ENCODE measurements at places on chromosomes 6 and 20.

DNA sequence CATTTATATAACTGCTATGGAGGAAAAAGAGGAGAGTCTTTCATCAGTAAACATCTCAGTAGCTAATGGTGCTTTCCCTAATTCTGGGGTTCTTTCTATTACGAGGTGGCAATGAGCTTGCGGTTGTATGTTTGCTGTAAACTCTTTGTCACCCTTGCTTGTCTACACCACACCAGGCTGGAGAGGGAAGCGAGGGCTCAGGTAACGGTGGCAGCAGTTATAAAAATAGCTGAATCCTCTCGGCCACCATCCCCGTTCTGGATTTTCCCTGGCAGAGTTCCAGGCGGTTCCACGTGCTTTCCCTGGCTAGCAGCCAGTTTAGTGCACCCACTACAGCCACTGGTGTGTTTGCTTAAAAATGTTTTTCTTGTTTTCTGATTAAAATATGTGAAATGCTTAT is 39.0 kb downstream of the MAS1 start:
- no peak for DNase-seq

- DNase-seq, result no peak
These were observed 1.9 kb downstream of the PLCB1 start for GRCh38 chr20:8133851-8134451.

GRCh38 chr6:33170176-33171015 is 21.9 kb downstream of the COL11A2 start:
- DNase-seq, result no peak

DNA sequence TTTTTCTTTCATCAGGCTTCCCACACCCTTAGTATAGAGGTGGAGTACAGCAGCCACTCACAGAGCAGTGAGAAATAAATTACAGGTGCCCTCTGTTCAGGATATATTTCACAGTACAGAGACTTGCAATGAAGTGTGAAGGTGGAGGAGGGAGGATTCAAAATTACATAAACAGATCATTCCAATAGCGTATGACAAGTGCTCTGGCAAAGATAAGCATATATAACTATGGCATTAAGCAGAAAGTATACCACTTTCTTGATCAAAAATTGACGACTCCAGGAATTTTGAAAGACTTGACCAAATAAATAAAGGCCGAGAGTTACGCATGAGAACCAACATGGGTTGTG is 108.7 kb downstream of the GPX5 start:
- no peak for DNase-seq

All from renal pelvis (tissue), 12 donors.